GM13976 (cell line): ENCODE measurements at places on chromosomes 11 and 22.
A peak's percentile ranks its signal among the peaks of the same experiment; 100 is the strongest.

DNA sequence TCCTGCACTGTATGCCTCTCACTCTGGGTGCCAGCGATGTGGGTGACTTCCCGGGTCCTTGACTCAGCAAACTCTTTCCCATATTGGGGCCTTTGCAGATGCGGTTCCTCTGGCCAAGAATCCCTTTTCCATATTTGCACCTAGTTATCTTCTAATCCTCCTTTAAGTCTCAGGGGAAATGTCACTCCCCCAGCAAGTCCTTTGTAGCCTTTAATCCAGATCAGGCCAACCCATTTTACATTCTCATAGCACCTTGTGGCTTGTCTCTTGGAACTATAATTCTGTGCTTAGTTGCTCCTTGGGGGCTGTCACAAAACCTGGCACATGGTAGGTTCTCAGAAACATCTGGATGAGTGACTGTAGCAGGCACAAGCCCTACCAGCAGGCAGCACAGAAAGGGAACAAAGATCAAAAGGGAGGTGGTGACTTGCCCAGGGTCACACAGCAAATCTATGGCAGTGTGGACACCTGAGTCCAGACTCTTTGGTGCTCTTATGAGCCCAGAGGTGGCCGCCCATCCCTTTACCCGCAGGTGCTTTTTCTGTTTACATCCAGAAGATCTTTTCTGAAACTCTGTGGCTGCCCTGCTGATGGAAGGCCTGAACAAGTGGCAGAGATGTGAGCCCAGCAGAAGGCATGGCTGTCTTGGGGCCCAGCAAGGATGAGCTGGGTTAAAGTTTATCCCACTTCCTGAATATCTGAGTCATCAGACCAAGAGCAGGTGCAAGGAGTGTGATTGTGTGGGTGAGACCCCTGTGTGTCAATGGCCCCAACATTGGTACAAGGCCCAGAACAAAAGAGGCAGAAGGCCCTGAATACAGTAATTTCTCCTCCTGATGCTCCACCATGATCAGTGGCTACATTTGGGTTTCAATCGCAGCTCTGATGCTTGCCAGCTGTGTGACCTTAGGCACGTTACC is 78.6 kb upstream of the GRK3 start:
- DNase-seq = no peak

DNA sequence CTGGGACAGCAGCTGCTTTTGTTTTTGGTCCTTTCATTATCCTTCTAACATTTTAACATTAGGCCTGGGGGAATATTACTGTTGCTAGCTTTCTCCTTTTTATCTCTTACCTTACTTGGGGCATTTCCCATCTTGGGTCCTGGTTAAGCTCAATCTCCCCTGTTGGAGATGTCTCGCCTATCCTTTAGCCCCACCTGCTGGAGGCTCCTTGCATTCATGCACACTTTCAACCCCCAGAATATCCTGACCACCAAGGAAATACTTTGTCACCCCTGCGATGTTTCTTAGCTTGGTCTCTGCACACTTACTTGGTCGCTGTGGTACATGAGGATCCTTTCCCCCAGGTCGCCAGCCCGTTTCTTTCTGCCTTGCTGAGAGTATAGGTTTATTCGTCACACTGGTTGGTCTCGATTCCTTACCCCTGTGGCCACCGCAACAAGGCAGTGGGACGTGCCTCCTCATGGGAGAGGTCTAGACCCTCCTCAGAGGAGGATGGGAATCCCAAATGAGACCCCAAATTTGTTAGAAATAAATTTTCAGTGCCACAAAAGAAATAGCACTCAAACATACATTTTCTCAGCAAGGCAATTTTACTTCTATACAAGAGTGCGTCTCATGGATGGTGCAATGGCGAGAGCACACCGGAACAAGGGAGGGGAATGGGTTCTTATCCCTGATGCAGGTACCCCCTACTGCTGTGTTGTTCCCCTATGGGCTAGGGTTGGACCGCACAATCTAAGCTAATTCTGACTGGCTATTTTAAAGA is 5.4 kb upstream of the TXN2 start:
- no peak for DNase-seq

GRCh38 chr11:102317099-102317767 is at the start of gene BIRC3:
BIRC3 (plus strand) TSS chr11:102317484; CDS start chr11:102324510, 7,026 bp downstream.
- peak; percentile 86 for DNase-seq

- no peak for DNase-seq
Measured at GRCh38 chr11:93846411-93846810, 4.0 kb downstream of the VSTM5 start.

- no peak for DNase-seq
Measured at GRCh38 chr22:11605468-11605981, 3922.5 kb upstream of the OR11H1 start.

DNA sequence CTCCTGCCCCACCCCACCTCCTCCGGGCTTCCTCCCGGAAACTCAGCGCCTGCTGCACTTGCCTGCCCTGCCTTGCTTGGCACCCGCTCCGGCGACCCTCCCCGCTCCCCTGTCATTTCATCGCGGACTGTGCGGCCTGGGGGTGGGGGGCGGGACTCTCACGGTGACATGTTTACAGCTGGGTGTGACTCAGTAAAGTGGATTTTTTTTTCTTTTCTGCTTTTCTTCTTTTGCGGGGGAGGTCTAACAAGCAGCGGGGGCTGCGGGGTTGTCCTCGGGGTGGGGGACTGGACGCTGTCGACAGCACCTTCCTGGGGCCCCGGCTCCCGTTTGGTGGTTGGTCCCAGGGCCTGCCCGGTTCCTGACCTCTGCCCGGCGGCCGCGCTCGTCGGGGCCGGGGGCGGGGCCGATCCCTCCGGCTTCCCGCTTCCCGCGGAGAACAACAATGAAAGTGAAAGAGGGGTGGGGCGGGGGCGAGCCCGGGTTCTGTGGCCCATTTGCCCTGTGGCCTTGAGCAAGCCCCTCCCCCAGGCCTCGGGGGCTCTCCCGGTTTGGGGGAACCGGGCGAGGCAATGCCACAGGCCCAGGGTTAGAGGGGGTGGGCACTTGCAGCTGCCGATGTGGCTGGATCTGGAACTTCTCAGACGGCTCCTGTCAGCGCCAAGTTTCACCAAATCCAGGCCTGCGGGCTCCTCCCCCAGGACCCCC is 975 bp upstream of the MDK start:
- peak; percentile 82 for DNase-seq

DNA sequence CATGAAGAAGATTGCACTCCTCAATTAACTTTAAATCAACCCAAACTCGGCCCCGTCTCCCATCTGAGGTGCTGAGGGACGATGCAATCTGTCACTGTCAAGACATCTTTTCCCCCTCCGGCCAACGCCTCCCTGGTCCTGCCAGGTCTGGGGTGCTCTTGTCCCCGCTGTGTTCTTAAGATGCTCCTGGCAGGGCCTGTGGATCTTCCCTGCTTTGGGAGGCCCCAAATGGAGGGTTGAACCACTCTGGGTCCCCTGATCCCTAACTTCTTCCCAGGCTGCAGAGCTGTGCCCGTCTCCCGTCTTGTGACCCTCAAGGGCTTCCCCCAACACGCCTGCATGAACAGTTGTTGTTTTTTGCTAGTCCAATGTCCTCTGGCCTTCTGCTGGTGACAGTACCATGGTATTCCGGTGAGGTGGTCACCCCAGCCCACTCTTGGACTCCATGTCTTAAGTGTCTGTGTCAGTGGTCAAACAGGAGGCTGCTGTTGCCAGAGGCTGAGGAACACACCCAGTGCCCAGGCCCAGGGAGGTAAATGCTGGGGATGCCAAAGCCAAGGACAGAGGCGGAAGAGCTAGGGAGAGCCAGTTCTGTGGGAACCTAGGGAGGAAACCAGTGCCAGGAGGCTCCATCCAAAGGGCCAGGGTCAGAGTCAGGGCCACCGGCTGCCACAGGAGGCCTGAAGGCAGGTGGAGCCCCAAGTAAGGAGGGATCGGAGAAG is 70.6 kb upstream of the SHANK2 start:
- no peak for DNase-seq

DNA sequence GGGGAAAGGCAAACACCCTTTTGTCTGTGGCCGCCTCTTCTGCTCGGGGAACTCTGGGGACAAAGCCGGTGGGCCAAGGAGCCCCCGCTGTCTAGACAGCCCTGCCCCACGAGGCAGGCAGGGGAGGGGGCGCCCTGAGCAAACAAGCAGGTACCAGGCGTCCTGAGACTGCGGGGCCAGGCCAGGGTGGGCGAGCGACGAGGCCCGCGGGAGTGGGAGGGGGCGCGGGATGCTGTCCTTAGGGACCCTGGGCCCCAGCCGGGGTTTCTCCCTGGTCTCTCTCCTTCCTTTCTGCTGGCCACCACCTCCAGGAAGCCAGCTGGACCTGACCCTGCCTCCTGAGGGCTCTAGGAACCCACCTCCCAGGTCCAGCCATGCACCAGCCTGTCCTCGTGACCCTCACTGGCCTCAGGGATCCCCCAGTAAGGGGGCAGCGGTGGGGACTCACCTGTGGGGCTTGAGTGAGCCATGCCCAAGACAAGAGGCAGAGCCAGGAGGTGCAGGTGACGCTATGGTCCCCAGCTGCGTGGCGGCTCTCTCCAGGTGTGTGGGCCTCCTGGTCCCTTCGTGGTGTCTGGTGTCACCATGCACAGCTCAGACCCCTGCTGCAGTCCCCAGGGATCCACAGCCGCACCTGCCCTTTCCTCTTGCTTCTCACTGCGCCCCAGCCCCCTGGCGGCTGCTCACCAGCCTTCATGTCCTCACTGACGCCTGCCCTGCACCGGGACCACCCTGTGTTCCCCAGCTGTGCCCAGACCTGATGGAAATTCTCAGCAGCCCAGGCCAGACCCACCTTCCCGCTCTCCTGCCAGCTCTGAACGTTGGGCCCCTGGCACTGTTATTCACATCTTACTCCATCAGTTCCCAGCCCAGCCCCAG is 26.5 kb upstream of the MUC5AC start:
- DNase-seq = no peak

GRCh38 chr11:100810146-100810545 is 123.1 kb downstream of the ARHGAP42 start:
- no peak for DNase-seq

- DNase-seq = no peak
Measured at GRCh38 chr11:81005595-81005994, 1564.8 kb upstream of the TENM4 start.

DNA sequence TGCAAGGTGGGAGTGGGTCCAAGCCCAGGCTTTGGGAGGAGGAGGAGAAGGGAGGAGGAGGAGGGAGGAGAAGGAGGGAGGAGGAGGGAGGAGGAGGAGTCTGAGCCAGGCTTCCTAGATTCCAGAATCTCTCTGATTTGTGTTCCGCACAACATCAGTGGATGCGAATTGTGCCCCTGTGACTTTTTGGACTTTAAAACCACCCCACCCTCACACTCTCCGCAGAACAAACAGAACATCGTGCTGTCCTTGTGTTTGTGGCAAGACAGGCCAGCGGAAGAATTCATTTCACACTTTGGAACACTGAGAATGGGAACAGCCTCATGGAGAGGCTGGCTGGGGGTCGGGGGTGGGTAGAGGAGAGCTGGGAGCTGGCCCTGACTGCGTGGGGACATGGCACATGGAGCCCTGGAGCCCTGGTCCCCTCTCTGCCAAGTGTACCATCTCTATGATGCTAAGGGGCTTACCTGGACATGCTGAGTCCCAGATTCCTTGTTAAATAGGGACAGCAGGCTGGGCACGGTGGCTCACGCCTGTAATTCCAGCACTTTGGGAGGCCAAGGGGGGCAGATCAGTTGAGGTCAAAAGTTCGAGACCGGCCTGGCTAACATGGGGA is 16.4 kb upstream of the SHANK2 start:
- DNase-seq = no peak

DNA sequence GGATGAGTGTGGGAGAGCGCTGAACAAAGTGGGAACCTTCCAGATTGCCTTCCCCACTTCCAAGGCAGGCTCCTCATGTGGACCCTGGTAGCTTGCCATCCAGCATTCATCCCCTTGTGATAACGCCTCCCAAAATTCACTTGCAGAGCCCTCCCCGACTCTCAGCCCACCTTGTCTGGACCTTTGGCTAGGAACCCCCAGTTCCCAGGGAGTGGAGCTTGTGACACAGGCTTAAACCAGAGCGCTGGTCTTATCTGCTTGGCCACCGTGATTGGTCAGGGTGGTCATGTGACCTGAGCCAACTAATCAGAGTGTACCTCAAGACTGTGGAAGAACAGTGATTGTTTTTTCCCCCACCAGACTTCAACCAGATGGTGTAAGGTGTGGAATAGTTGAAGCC is 9.6 kb upstream of the SLC35C1 start:
- DNase-seq = no peak

DNA sequence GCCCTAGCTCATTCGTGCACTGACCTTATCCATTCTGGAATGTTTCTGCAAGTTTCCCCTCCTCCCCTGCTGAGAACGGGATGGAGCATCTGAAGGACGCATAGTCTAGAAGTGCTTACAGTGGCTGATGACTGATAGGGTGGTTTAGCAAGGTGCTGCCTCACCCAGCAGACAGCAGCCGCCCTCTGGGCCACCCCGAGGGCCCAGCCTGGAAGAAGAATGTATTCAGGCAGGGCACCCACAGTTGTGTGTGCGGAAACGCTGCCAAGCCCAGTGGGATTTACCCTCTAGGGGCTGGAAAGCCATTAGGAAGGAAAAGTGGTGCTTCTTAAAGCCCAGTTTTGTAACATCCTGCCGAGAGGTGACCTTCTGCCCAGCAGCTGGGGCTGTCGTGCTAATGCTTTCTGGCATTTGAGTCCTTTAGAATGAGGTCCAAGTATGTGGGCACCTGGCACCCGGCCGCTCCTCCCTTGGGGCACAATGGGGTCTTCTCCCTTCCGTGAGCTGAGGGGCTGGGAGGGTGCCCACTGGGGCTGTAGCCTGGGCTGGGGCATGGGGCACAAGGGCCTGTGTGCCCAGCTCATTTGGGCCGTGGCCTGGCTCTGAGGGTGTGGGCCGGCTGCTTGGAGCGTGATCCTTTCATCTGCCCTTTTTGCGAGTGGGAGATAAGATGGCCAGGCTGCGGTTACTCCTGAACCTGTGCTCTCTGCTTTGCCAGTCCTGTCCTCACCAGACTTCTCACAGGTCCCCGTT is 14.4 kb downstream of the FBLN1 start:
- no peak for DNase-seq

DNA sequence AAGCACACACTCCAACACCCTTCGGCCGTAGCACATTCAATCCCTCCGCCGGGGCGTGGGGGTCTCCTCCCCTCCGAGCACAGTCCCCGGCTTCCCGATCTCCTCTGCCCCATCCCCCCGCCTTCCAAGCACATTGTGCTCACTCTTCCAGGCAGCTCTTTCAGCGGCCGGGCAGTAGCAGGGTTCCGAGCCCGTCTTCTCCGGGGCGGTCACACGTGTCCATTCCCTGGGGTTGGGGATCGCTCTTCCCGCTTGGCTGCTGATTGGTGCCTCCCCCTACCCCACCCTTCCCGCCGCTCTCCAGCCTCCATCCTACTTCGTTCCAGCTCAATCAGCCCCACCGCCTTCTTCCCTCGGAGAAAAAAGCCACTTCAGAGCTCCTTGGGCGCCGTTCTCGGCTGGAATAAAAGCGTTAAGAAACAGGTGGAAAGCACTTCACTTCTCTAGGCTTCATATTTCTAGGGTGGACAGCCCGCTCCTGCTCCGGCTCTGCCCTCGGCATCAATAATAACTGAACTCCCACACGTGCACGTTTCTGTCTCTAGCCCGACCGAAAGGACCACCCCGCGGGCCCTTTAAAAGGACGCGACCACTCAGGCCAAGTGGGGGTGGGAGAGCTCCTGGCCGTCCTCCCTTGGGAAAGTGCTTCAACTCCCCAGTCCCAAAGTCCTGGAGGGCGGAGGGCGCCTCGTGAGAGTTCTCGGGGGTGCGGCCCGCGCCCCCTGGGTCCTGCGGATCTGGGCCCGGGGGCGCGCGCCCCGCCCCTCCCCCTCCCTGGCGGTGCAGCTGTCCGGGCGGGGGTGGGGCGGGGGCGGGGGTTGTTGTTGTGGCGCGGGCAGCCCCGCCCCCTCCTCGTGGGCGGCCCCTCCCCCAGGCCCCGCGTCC is 464 bp upstream of the CECR2 start:
- DNase-seq = peak; percentile 34
